ENCODE measurements at places on chromosomes 7 and 10. TPM values are rescaled to one million over a fixed set of nuclear protein-coding genes. Genes with fewer than 3 reads are reported as not detected.
A peak's percentile ranks its signal among the peaks of the same experiment; 100 is the strongest.

DNA sequence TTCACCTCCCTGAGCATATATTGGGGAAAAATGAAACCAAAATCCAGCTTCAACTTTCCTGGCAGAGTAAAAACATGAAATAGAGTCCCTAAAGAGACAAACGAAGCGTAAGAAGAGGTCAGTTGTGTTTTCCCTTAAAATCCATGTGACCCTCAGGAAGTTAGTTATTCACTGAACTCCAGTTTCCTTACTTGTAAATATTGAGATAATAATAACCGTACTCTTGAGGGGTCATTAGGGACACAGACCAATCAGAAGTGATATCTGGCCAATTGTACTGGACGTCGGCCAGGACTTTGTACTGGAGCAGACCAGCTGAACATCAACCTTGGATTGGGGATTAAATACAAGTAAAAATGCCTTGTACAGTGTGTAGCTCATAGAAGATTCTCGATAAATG lies 167.0 kb downstream of the GATA3 start:
- H3K27ac ChIP-seq: no peak overlapping the region
- H3K27me3 ChIP-seq: no peaks in the 10 kb centered on the region
- no peak overlapping the region for H3K4me3 ChIP-seq
- no peak for DNase-seq

GRCh38 chr10:70920519-70920918 lies 32.2 kb upstream of the PCBD1 start:
- H3K27me3 ChIP-seq: peaks cover 79% of the 10 kb centered on the region
- no peaks in the 10 kb centered on the region for H3K36me3 ChIP-seq
- H3K4me1 ChIP-seq: peaks cover 6% of the 10 kb centered on the region
- DNase-seq: peak; percentile 59
- H3K4me3 ChIP-seq: no peak overlapping the region
- H3K27ac ChIP-seq: no peak overlapping the region

- no peak overlapping the region for H3K27ac ChIP-seq
- H3K4me3 ChIP-seq: no peak overlapping the region
- peaks cover 8% of the 10 kb centered on the region for H3K4me1 ChIP-seq
- H3K36me3 ChIP-seq: no peaks in the 10 kb centered on the region
- no peak for DNase-seq
- peaks cover 46% of the 10 kb centered on the region for H3K27me3 ChIP-seq
Measured at GRCh38 chr10:48788554-48788953, 103.9 kb downstream of the WDFY4 start.

- peaks cover 39% of the 10 kb centered on the region for H3K27me3 ChIP-seq
- no peaks in the 10 kb centered on the region for H3K4me1 ChIP-seq
- no peak overlapping the region for H3K4me3 ChIP-seq
- no peaks in the 10 kb centered on the region for H3K36me3 ChIP-seq
- H3K27ac ChIP-seq: no peak overlapping the region
- no peak for DNase-seq
Measured at GRCh38 chr7:113799896-113800295, 118.9 kb downstream of the PPP1R3A start.

SYT15 gene
- total RNA-seq: 0.79 TPM

- H3K36me3 ChIP-seq: no peaks in the 10 kb centered on the region
- no peaks in the 10 kb centered on the region for H3K27me3 ChIP-seq
- no peak overlapping the region for H3K4me3 ChIP-seq
- peaks cover 17% of the 10 kb centered on the region for H3K4me1 ChIP-seq
- H3K27ac ChIP-seq: peak overlapping the region; percentile 80
Measured at GRCh38 chr7:80496586-80496985, 15.3 kb downstream of the GNAT3 start.

- H3K4me3 ChIP-seq: no peak overlapping the region
- H3K27ac ChIP-seq: no peak overlapping the region
- DNase-seq: no peak
- H3K4me1 ChIP-seq: no peaks in the 10 kb centered on the region
Measured at GRCh38 chr10:13891128-13892000, 304.6 kb downstream of the PRPF18 start.

DNA sequence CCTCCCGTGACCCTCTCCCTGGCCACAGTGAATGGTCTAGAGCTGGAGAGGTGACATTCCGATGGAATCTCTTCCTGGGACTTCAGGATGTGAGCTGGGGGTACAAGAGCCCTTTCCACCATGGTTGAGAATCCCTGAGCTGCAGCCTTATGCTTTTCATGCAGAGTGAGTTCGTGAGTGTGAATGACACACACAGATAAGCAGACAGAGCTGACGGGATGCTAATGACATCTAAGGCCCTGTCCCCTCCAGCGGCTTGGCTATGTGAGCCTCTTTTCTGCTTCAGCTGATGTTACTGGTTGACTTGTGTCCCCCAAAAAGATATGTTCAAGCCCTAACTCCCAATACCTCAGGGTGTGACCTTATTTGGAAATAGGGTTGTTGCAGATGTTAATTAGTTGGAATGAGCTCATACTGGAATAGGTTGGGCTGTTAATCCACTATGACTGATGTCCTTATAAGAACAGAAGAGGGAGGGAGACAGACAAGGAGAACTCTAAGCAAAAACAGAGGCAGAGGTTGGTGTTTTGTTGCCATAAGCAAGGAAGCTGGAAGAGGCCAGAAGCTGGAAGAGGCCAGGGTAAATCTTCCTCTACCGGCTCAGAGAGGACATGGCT lies 111.1 kb upstream of the AFAP1L2 start:
- DNase-seq: no peak
- no peak overlapping the region for H3K4me3 ChIP-seq
- no peaks in the 10 kb centered on the region for H3K27me3 ChIP-seq
- peaks cover 12% of the 10 kb centered on the region for H3K36me3 ChIP-seq
- H3K27ac ChIP-seq: peak overlapping the region; percentile 9

GRCh38 chr7:84654273-84654672 lies 459.7 kb upstream of the SEMA3A start:
- no peaks in the 10 kb centered on the region for H3K27me3 ChIP-seq
- H3K4me3 ChIP-seq: no peak overlapping the region
- DNase-seq: no peak
- no peaks in the 10 kb centered on the region for H3K4me1 ChIP-seq
- no peak overlapping the region for H3K27ac ChIP-seq
- no peaks in the 10 kb centered on the region for H3K36me3 ChIP-seq

DNA sequence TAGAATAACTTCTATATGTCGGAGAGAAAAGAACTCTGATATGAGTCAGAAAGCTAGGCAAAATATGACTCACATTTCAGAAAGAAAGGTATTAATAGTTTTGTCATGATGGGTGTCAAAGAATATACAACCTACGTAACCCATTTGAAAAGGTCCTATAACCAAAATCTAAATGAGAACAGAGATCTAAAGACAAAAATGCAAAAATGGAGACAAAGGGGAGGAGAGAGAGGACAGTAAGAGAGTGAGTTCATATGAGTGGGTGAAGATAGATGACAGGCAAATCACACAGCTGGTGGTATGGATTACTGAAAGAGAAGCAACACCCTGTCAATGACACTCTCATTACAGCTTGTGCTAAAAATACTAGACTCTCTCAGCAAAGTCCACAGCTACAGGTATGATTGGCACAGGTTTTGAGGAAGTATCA lies 25.6 kb downstream of the ANKMY2 start:
- peak; percentile 7 for DNase-seq
- no peak overlapping the region for H3K4me3 ChIP-seq
- H3K27me3 ChIP-seq: no peaks in the 10 kb centered on the region
- no peak overlapping the region for H3K27ac ChIP-seq
- H3K36me3 ChIP-seq: peaks cover 40% of the 10 kb centered on the region

DNA sequence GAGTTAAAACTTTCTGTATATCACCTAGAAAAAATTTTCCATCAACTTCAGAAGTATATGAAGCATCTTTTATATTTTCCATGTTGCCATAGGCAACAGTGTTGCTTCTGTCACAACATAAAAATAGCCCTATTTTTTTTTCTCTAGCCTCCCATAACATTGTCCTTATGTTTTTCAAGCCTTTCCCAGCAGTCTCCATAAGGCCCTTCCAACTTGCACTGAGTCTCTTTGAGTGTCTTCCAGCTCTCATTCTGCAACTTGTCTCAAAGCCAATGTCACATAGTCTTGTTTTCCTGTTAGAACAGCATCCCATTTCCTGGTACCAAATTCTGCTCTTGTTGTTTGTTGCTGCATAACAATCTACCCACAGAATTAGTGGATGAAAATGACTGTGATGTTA lies 1055.5 kb upstream of the GHITM start:
- H3K4me1 ChIP-seq: peaks cover 3% of the 10 kb centered on the region
- H3K27ac ChIP-seq: no peak overlapping the region
- H3K36me3 ChIP-seq: no peaks in the 10 kb centered on the region
- H3K4me3 ChIP-seq: no peak overlapping the region
- no peak for DNase-seq

NUDCD3 gene
- 87.7 TPM for total RNA-seq

OR2A1 gene
- total RNA-seq: not detected

NYAP1 gene
- total RNA-seq: not detected

DNA sequence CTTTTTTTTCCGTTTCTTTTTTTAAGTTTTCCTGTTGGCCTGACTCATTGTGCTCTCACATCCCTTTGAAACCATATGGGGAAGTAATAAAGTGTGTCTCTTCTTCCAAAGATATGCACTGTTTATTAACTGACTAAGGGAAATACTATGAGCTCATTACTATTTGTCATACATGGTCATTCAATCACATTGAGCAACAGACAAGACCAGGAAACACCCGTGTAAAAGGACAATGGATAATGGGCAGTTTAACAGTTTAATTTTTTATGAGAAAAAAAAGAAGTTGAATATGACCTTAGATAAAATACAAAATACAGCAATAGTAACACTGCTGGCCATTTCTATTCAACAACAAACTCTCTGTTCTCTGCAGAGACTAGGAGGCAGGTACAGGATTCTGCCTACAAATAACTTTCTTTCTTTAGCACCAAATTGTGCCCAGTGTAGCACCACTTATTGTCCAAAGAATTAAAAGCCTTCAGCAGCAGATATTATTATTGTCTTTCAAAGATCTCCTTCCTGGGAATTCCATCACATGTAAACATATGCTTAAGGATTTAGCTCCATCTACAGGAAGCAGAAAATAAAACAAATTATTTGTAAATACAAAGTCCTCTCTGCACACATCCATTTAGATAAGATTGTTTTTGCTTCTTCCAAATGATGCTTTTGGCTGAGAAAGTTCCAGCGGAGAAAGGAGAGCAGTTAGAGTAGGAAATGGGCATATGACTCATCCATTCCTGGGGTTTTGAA lies 55.0 kb upstream of the AKR1E2 start:
- H3K27ac ChIP-seq: peak overlapping the region; percentile 96
- H3K4me1 ChIP-seq: peaks cover 28% of the 10 kb centered on the region
- DNase-seq: peak; percentile 77
- H3K4me3 ChIP-seq: peak overlapping the region; percentile 14
- H3K27me3 ChIP-seq: no peaks in the 10 kb centered on the region

GRCh38 chr10:74947781-74948401 lies 121.5 kb downstream of the KAT6B start:
- H3K36me3 ChIP-seq: no peaks in the 10 kb centered on the region
- peaks cover 33% of the 10 kb centered on the region for H3K4me1 ChIP-seq
- no peak overlapping the region for H3K27ac ChIP-seq
- H3K4me3 ChIP-seq: no peak overlapping the region
- no peak for DNase-seq
- H3K27me3 ChIP-seq: no peaks in the 10 kb centered on the region

DNA sequence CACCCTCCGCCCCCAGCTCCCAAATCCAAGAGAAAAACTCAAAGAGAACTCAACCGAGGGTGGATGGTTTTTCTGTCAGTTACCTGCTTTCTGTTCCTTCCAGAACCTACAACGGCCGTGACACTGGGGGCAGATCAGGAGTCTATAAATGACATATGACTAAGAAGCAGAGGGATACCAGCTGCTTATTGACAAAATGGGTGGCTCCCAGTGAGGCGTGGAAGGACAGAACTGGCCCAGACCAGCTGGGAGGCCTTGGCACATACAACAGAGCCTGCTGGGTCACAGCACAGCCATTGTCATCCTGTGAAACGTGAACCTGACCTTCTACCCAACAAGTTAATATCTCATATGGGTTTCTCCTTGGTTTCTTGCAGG lies 84.3 kb upstream of the ADRB1 start:
- no peak overlapping the region for H3K4me3 ChIP-seq
- H3K27ac ChIP-seq: no peak overlapping the region
- H3K4me1 ChIP-seq: peaks cover 38% of the 10 kb centered on the region
- no peaks in the 10 kb centered on the region for H3K36me3 ChIP-seq

DNA sequence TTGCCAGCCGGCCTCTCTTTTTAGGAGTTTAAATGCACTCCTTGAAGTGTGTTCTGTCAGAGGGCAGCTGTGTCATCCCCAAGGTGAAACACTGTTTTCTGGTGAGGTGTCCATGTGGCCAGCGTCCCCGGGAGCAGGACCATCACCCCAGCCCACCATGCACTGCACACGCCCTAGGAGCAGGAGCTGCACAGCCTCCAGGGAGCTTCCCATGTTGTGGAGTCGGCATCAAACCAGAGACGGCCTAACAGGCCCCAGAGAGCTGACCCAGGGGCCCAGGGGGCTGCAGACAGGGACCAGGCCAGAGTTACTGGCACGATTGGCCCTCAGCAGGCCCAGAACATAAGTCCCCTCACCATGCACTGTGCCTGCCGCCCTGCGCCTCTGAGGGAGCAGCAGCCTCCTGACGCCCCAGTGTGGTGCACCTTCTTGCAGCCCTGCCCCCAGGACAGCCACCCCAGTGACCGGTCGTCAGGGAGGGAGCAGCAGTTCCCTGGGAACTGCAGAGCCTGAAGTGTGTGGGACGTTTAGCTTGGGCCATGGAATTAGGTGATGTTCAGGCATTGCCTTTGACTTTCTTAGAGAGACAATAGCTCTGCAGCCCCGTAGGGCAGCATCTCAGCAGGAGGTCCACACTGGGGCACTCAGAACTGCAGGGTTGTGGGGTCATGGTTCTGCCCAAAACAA lies 97.9 kb downstream of the NKX6-2 start:
- no peak overlapping the region for H3K27ac ChIP-seq
- no peaks in the 10 kb centered on the region for H3K27me3 ChIP-seq
- no peak for DNase-seq
- H3K4me3 ChIP-seq: no peak overlapping the region
- H3K36me3 ChIP-seq: no peaks in the 10 kb centered on the region
- H3K4me1 ChIP-seq: peaks cover 12% of the 10 kb centered on the region

- peaks cover 5% of the 10 kb centered on the region for H3K4me1 ChIP-seq
- no peaks in the 10 kb centered on the region for H3K36me3 ChIP-seq
- no peak overlapping the region for H3K4me3 ChIP-seq
- no peaks in the 10 kb centered on the region for H3K27me3 ChIP-seq
Measured at GRCh38 chr10:79434821-79435251, 10.6 kb downstream of the ZCCHC24 start.

DNA sequence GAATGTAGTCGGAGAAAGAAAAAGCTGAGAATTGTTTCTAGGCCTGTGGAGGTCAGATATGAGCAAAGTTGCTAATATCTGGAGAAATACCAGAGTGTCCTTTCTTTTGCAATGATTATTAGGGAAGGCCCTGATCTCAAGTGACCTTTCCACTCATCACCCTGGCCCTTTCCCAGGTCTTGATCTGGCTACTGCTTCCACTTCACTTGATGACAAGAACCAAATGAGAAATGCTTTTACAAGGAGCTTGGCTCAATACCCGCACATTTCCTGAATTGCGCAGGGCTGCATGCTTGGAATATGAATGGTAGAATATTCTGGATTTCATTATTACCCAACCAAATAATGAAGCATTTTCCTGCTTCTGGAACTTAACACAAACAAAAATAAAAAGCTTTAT lies 104.6 kb downstream of the ITGB8 start:
- no peak overlapping the region for H3K4me3 ChIP-seq
- H3K4me1 ChIP-seq: no peaks in the 10 kb centered on the region
- no peak overlapping the region for H3K27ac ChIP-seq
- H3K36me3 ChIP-seq: no peaks in the 10 kb centered on the region

- no peak overlapping the region for H3K4me3 ChIP-seq
- no peaks in the 10 kb centered on the region for H3K27me3 ChIP-seq
- no peak for DNase-seq
- H3K36me3 ChIP-seq: no peaks in the 10 kb centered on the region
Measured at GRCh38 chr7:41323806-41324205, 379.1 kb downstream of the INHBA start.

PRR15 gene
- total RNA-seq: 8.0 TPM
